GM03348 (cell line): ENCODE measurements at places on chromosomes 2 and 18.

DNA sequence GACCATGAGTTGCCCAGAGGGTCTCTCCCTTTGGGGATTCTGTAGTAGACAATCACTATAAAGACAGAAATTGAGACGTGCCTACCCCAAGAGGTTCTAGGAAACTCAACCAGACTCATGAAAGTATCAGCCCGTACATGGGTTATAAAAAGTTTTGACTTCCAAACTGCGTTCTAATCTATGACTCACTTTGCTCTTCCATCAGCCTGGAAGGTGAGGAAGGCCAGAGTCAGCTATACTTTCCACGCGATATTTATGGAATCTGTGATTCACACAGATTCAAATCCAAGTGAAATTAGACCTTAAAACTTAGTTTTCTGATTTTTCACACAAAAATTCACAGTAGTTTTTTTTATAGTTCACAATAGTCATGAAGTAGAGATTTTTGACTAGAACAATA lies 7.7 kb upstream of the LYPD1 start:
- DNase-seq = peak; percentile 14

DNA sequence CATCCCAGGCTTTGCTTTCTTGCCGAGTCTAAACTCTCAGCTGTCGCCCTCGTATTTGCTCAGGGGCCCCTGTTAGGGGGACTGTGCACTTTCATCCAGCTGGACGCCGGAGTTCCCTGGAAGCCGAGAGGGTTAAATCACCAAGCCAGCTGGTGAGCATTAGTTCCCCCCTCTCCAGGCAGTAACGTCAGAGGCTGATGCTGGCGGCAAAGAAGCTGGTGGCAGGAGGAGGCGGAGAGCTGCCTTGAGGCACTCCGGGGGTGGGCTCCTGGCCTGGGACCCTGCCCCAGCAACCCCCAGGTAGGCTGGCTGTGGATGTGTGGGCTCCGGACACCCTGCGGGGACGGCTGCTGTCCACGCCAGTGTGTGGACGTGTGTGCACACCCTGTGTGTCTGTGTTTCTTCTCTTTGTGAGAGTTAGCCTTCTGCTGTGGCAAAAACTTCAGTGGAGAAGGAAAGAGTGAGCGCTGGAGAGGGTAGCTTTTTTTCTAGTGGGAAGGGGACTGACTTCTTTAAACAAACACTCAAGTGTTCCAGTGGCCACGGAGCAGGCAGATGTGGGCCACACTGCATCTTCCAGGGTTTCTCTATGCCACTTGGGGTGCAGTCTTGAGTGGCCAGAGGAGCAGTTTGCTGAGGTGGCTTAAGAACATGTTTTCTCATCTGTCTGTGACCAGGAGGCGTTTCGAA lies 84.7 kb downstream of the GLI2 start:
- DNase-seq = peak; percentile 63

- peak; percentile 58 for DNase-seq
These were observed 336.3 kb downstream of the DYSF start for GRCh38 chr2:71789556-71790204.

- no peak for DNase-seq
These were observed 74.9 kb downstream of the ATL2 start for GRCh38 chr2:38301969-38302702.

GRCh38 chr2:12818416-12819102 lies 101.8 kb downstream of the TRIB2 start:
- no peak for DNase-seq

DNA sequence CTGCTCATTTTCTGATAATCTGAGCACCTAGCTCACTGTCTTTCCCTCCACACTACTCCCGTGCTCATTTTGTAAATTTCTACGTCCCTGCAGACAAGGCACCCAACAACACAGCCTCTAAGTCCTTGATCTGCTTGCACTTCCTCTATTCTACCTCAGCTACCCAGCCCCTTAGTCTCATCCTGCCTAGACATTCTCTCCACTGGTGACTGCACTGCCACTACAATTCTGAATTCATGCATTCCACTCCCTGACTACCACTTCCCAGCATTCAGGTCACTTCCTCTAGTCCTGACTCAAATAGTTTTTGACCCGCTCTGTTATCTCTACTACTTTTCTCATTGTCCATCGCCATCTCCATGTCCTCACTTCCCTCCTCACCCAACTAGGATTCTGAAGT lies 155.7 kb downstream of the DYM start:
- DNase-seq = no peak
